ENCODE measurements at places on chromosomes 3 and 15.

GRCh38 chr3:187954873-187955586 lies 198.9 kb upstream of the LPP start:
- DNase-seq: no peak

DNA sequence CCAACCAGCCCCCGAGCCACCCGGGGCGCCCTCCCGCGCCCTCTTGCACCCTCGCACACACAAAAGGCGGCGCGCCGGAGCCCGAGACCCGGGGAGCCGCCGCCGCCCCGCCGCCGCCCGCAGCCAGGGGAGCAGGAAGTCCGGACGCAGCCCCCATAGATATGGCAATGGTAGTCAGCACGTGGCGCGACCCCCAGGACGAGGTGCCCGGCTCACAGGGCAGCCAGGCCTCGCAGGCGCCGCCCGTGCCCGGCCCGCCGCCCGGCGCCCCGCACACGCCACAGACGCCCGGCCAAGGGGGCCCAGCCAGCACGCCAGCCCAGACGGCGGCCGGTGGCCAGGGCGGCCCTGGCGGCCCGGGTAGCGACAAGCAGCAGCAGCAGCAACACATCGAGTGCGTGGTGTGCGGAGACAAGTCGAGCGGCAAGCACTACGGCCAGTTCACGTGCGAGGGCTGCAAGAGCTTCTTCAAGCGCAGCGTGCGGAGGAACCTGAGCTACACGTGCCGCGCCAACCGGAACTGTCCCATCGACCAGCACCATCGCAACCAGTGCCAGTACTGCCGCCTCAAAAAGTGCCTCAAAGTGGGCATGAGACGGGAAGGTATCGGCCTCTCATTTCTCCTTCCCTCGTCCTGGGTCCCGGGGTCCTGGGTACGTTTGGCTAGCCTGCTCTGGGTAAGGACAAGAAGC lies 1.6 kb downstream of the NR2F2 start:
- no peak for DNase-seq

- no peak for DNase-seq
Observed at GRCh38 chr15:33242669-33243191, 48.2 kb upstream of the FMN1 start.

- no peak for DNase-seq
Observed at GRCh38 chr15:26098801-26099200, 235.7 kb upstream of the ATP10A start.

DNA sequence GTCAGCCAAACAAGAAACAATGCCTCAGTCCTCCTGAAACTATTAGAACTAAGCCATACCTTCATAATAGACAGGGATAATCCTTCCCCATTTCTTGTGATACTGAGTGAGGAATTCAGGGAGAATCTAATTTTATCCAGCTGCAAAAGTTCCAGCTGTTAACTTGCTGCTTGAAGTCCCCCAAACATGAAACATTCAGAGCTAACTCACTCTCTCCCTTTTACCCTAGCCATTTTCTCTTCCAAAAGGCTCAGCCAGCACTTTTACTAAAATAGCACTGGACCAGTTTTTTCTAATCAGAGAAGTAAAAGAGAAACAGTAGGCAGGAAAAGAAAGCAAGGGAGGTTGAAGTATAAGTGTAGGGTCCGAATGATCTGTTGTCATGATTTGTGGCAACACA lies 268.1 kb downstream of the TAFA4 start:
- no peak for DNase-seq
